ENCODE measurements at places on chromosomes 6 and 20. TPM values are rescaled to one million over a fixed set of nuclear protein-coding genes. Genes with fewer than 3 reads are reported as not detected.

Gene LRRC73
- 1.8 TPM for total RNA-seq

Gene RFX6
- not detected for total RNA-seq

- DNase-seq, result no peak
These were observed 104.0 kb downstream of the RTN4IP1 start for GRCh38 chr6:106525107-106525881.

GRCh38 chr20:25030007-25030648, 27.8 kb downstream of the ACSS1 start:
- no peak for DNase-seq

All from ovary (tissue), 10 donors.